ENCODE measurements at places on chromosomes 6 and 20.

- no peak for DNase-seq
These were observed 215.4 kb downstream of the ARHGAP18 start for GRCh38 chr6:129494586-129494985.

GRCh38 chr20:61308477-61308774 is 56.4 kb downstream of the CDH4 start:
- no peak for DNase-seq

DNA sequence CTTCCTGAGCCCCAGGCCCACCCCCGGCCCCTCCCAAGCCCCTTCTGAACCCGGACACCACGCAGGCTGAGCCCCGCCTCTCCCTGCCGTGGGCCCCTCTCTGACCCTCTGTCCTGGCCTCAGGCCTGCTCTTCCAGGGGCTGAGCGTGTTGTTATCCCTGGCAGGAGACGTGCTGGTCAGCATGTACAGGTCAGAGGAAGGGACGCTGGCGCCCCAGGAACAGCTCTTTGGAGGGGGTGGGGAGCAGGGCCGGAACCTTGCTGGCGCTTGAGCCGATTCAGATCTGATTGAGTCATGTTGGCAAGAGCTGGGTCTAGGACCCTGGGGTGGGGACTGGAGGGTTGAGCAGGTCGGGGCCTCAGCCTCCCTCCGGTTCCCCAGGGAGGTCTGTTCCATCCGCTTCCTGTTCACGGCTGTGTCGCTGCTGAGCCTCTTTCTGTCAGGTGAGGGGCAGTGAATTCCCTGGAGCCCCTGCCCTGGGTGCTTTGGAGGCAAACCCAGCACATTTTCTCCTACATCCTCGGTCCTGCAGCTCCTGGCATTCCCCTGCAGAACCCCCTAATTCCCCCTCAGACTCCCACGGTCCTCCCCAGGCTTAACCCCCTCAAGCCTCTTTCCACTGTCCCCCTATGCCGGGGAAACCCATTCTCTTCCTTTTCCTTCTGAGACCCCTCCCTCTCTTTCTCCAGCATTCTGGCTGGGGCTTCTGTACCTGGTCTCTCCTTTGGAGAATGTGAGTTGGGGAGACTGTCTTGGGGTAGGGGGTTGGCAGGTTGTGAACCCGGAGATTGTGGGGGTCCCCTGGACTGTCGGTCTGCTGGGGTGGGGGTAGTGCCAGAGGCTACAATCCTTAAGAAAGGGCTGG is 2.0 kb downstream of the SPAG4 start:
- peak; percentile 50 for DNase-seq

- no peak for DNase-seq
These were observed 124.5 kb downstream of the PHACTR3 start for GRCh38 chr20:59728722-59729430.

Data from AG08396 (cell line).